ENCODE measurements at places on chromosomes 3 and 15. TPM values are rescaled to one million over a fixed set of nuclear protein-coding genes. Genes with fewer than 3 reads are reported as not detected.

Gene MYEF2
- total RNA-seq, result 245 TPM

DNA sequence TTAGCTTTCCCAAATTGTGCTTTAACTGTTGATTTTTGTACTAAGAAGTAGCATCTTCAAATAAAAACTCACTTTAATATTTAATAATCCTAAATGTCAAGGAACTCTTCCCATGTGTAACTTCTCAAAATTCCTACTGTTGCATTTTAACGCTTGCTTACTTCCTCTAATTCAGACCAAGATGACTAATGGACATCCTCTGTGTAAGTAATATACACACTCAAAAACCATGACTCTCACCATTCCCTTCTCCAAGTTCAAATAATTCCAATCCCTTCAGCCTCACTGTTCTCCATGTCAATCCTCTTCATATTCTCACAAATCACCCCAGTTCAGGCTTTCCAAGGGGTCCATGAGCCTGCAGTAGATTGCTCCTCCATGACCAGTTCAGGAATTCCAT, 13.0 kb downstream of the MRPL46 start:
- no peak for DNase-seq

- DNase-seq, result no peak
These were observed 257.5 kb downstream of the ZNF621 start for GRCh38 chr3:40782111-40782721.

DNA sequence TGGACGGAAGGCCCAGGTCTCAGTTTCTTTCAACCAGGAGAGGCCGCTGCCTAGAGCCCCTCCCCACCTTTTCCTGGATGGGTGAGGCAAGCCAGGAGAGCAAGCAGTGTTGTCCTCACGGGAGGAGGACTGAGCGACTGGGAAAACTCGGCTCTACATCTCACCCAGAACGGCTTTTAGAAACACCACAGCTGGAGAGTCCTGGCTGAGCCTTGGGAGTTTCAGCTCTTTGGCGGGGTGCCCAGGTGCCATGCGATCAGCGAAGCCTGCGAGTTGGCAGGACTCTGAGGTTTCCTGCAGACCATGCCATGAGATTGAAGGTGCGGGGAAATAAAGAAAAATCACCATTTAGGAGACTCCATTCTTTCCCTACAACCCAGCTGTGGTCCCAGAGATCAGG, 26.0 kb downstream of the PPCDC start:
- DNase-seq, result no peak

GRCh38 chr3:182651461-182651860, 141.8 kb upstream of the ATP11B start:
- DNase-seq, result no peak

- peak; percentile 78 for DNase-seq
These were observed 8.2 kb upstream of the GRIP2 start for GRCh38 chr3:14548321-14548729.

- DNase-seq, result no peak
These were observed 881.0 kb downstream of the OTOL1 start for GRCh38 chr3:162377608-162378007.

Gene SEMA5B
- 61.1 TPM for total RNA-seq

- DNase-seq, result no peak
These were observed 660 bp downstream of the ZNF106 start for GRCh38 chr15:42490291-42490670.

Gene TMC3
- not detected for total RNA-seq

DNA sequence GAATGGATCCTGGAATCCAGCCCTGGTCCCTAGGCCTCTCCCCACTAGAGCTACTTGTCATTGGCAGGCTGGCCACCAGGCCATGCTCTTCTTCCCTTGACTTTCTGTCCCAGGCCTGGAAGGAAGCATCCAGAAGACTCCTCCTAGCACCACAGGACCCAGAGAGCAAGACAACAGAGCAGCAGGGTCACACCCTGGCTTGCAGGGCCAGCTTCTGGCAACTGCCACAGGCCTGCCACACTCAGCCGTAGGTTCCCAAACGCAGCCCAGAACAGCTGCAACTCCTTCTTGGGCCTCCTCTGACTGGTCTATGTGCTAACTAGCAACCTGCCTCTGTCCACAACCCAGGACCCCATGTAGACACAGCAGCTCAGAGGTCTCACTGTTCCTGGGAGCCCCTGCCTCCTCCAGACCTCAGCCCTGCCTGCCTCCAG, 36.8 kb upstream of the RPL32 start:
- DNase-seq, result no peak

Gene COL6A6
- 0.25 TPM for total RNA-seq
